ENCODE measurements at places on chromosomes 2 and 18.

DNA sequence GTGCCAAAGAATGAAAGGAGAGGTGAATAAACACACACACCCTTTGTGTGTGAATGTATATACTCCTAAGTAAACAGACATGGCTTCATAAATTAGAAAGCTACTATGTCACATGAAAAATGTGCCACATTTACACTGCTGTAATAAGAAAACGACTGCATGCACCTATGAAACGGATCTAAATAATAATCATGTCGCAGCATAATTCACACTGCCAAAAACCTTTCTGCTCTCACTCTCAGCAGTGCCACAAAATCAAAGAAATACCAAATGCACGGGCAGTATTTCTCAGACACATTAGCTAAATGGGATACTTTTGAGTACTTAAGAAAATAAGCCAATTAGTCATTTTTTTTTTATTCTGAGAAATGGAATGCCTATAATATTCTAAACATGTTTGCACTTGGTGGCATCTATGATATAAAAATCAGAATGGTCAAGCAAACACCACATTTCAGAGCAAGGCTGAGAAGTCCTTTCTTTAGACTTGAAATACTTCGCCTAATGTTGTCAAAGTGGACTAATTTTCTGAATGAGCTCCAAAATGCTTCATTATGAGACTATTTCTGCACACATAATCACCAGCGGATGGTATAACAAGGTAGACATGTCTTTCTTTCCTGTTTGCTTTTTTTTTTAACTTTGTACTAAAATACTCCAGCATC lies 6.6 kb downstream of the BCL11A start:
- no peak for DNase-seq

DNA sequence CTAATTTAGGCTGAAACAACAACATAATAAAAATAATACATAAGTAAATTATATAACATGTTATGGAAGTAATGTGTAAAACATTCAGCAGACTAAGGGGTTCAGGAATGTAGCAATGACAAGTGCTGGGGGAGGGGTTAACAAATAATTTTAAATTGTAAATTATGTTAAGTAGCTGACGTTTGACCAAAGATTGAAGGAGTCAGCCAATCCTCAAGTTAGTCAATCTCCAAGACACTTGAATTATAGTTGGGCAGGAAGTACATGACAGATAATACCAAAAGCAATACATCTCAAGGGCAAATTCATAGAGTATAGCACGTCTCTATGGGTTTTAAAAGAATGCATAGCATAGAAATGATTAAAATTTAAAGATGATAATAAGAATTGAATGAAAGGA lies 89.1 kb downstream of the KCNH7 start:
- DNase-seq, result no peak

GRCh38 chr18:51150113-51150700 lies 47.3 kb downstream of the MEX3C start:
- no peak for DNase-seq

GRCh38 chr2:191150230-191150599 lies 579 bp downstream of the STAT4 start:
- DNase-seq, result no peak

DNA sequence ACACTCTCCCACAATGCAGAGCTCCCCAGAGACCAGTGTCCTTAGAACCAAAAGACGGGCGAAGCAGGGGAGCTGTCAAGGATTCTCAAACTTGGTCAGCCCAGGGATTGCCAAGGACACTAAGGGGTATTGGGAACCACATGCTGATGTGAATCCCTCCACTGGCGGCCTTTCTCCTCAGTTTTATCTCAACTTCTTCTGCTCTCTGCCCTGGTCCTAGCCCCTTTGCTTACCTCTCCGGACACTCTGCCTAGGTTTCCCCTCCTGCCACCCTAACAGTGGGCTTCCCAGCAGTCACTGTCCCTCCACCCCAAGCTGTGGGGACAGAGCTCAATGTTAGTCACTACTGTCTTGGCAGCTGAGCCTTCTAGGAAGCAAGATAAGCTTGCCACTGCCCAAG lies 61.1 kb downstream of the POLR1A start:
- no peak for DNase-seq

GRCh38 chr2:38245114-38245641 lies 131.9 kb downstream of the ATL2 start:
- peak; percentile 4 for DNase-seq

- DNase-seq, result no peak
Measured at GRCh38 chr2:42795841-42796301, 3.5 kb upstream of the HAAO start.

DNA sequence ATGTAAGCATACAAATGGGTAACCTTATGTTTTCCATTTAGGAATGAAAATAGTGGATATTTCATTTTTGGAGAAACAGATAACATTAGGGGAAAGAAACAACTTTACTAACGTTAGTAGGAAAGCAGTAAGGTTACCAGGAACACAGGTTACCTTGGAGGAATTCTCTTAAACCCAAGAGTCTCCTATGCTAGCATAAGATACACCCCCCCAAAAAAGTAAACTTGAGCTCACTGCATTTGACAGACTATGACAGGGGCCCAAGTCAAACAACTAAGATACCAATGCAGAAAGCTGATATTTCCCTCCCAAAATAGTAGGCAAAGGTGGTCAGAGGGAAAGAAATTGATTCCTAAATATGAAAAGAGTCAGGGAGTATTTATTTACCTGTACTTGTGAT lies 656.9 kb downstream of the DSC3 start:
- DNase-seq, result no peak

- DNase-seq, result no peak
Measured at GRCh38 chr2:16191431-16192200, 251.3 kb downstream of the MYCN start.

DNA sequence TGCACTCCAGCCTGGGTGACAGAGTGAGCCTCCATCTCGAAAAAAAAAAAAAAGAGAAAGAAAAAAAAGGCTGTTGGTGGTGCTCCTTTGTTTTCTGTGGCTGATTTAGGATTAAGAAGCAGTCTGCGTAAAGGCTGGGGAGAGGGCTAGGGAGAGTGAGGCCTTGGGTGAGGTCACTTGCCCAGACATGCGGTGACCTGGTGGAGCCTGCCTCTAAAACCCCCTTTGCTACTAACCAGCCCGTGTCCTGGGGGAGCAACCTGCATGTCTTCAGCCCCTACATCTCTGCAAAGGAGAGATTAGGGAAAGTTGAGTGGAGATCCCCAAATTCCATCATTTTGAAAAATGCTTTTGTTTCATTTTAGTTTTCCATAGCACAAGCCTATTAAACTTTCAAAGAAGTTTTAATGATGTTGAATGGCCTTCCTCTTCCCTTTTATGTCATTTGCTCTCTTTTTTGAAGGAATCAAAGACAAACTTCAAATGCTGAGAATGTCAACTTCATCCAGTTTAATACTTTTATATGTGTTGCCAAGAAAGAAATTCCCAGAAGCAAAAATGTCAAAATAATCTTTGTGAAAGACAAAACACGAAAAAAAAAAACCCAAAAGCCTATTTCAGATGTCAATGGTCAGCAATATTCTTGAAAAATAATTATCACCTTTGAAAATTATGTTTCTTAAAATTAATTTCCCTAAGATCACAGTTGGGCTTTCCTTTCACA lies 38.9 kb upstream of the RALBP1 start:
- no peak for DNase-seq

DNA sequence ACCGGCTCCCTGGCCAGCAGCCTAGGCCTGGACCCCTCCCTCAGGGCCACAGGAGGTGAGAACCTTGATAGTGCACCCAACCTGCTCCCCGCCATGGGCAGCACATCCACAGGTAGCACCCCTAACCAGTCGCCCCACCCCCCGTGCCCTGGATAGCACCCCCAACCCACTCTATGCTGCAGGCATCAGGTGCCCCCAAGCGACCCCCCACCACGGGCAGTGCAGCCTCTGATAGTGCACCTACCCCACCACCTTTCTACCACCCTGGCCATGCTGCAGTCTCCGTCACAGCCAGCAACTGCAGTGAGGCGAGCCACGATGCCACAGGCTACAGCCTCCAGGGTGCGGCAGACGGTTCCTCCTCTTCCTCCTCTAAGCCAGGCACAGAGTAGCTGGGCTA lies 55.6 kb downstream of the SOWAHC start:
- no peak for DNase-seq

DNA sequence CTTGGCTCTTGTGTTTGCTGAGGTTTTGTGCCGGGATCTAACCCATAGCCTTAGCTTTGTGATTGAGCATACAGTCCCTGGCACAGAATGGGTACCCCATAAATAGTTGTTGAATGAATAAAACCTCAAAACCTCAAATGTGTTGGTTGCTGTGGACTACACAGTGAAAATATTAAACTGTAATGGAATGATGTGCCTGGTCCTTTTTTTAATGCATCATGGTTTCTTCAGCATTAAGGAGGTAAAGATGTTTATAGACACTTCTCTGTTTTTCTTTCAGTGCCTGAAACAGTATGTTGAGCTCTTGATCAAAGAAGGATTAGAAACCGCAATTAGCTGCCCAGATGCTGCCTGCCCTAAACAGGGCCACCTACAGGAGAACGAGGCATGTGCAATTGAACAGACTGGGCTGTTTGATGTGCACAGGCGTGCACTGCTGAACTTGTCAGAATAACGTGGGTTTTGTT lies 97.0 kb downstream of the RNF144A start:
- no peak for DNase-seq

DNA sequence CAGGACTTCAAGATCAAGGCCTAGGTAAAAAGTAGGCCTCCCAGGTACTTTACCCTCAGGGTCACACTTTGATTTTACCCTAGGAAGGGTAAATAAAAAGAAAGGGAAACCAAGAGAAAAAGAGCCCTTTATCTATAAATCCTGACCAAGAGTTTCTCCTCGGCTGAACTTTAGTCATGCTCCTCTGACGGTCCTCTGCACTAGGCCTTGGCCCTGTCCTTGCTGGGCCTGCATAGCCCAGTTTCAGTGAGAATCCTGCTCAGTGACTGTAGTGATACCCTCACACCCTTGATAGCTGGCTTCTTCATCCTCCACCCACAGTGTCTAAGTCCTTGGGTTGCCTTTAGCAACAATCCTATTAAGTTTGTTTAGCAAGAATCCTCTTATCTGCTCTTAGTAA lies 20.5 kb upstream of the ITSN2 start:
- DNase-seq, result no peak

DNA sequence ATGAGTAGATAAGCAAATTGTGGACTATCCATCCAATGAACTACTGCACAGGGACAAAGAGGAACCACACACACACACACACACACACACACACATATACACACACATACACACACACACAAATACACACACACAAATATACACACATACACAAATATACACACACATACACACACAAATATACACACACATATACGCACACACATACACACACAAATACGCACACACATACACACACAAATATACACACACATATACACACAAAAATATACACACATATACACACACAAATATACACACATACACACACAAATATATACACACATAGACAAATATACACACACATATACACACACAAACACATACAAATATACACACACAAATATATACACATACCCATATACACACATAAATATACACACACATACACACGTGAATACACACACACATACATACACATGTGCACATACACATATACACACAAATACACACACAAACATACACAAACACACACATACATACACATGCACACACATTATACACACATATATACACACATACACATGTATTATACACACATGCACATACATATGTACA lies 19.8 kb upstream of the EFHD1 start:
- DNase-seq, result no peak

- no peak for DNase-seq
Measured at GRCh38 chr2:232436381-232437194, 19.4 kb upstream of the ALPI start.

DNA sequence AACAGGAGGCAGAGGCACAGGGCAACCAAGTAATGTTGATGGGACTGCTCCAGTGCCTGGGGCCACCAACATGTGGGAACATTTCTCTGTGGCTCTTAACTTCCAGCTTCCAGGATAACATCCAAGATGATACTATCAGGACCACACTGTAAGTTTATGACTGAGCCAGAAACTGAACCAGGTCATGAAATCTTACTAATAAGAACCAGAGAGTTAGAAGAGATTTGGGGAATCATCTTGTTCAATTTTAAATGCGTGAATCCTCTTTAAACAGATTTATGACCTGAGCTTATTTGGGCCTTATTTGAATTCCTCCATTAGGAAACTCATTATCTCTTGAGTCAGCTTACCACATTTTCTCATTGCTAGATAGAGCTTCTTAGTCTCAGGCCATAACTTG lies 45.0 kb downstream of the MAP2 start:
- no peak for DNase-seq

GRCh38 chr2:210268281-210268680 lies 43.0 kb upstream of the ACADL start:
- DNase-seq, result no peak

GRCh38 chr18:21439431-21439846 lies 161.1 kb downstream of the ESCO1 start:
- no peak for DNase-seq

- no peak for DNase-seq
Measured at GRCh38 chr2:223587301-223587700, 14.9 kb downstream of the SCG2 start.

GRCh38 chr2:203623661-203624060 lies 82.8 kb upstream of the CD28 start:
- DNase-seq, result no peak

DNA sequence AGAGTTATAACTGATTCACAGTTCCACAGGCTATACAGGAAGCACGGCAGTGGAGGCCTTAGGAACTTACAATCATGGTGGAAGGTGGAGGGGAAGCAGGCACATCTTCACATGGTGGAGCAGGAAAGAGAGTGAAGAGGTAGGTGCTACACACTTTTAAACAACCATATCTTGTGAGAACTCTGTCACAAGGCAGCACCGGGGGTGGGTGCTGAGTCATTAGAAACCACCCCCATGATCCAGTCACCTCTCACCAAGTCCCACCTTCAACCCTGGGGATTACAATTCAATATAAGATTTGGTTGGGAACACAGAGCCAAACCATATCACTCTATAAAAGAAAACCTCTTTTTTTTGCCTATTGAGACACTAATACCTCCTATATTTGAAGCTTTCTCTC lies 1108.5 kb upstream of the CDH2 start:
- DNase-seq, result no peak

DNA sequence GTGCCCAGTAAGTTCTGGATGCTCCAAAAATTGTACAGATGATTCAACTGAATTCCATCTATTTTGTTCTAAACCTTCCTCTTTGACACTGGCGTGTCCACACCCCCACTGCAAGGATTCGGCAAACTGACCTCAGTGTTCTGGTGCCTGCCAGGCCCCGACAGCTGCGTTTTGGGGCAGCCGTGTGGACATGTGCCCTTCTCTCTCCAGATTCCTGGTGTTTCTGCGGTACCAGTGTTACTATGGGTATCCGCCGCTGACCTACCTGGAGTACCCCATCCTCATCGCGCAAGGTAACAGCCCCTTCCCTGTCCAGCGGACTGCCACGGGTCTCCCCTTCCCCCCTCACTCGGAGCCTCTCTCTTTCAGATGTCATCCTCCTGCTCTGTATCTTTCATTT lies 5.0 kb downstream of the SLC66A3 start:
- no peak for DNase-seq

DNA sequence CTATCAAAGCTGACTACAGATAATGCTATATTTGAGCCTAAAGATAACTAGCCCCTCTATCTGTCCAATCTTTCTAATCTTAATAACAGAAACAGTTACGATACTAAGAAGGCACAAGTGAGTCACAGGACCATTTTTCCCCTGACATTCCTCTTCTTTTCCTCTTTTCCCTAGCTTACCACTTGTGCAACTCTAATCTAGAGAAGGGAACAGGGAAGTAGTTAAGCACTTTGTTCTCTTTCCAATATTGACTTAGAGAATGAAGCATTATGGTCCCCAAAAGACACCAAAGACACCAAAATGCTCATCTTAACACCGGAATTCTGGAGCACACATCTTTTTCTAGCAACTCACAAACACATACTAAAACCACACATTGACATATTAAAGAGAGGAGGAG lies 1.8 kb downstream of the PDE11A start:
- DNase-seq, result no peak

Measured in cerebellum (tissue), 4 donors.